ENCODE measurements at places on chromosomes 3 and 15.

GRCh38 chr3:135127946-135128470, 332.9 kb downstream of the EPHB1 start:
- no peak for DNase-seq

GRCh38 chr3:100777271-100777670, 68.0 kb downstream of the TFG start:
- no peak for DNase-seq

GRCh38 chr15:39502611-39503195, 78.2 kb upstream of the THBS1 start:
- no peak for DNase-seq

- DNase-seq = no peak
These were observed 114.5 kb upstream of the STRIT1 start for GRCh38 chr3:155407971-155408370.

- DNase-seq = peak; percentile 22
These were observed 848 bp downstream of the SYNM start for GRCh38 chr15:99105514-99106341.

- DNase-seq = no peak
These were observed 1.3 kb downstream of the ACAP2 start for GRCh38 chr3:195441476-195441991.

GRCh38 chr3:58839187-58839586, 172.6 kb upstream of the FAM3D start:
- no peak for DNase-seq

- no peak for DNase-seq
These were observed 90.0 kb upstream of the LRTM1 start for GRCh38 chr3:55017876-55018275.

DNA sequence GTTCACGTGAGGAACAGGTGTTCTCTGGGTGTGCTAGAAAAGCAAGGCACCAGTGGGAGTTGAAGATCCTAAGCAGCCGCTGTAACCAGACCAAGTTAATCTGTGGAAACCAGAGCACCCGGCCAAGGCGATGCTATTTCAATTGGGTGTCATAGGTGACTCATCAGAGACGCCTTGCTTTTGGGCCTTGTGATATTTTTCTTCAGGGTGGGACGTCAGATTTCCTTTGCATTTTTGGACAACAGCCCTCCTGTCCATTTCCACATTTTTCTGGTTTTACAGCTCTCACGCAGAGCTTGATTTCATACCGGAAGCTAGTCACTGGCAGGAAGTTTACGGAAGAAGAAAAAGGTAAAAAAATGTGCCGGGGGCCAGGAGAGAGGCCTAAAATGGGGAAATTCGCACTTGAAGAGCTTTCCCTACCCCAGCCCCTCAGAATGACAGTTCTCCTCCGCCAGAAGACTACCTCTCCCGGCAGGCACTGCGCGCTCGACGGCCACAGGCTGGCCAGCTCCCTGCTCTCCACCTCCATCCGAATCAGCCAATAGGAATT, 471 bp upstream of the KBTBD8 start:
- DNase-seq = no peak

DNA sequence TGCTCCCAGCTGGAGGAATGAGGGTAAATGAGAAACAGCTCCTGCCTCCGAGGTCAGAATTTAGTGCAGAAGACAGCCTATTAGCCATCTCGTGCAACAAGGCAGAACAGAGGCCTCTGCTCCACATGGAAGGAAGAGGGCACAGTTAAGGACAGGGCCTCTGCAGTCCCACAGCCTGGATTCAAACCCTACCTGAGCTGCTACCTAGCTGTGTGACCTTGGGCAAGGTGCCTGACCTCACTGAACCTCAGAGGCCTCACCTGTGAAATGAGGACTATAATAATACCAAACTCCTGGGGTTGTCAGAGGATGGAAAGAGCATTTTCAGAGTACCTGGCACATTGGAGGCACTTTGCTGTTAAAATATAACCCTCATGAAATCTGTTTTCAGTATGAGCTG, 285.7 kb upstream of the CTNNB1 start:
- DNase-seq = no peak

DNA sequence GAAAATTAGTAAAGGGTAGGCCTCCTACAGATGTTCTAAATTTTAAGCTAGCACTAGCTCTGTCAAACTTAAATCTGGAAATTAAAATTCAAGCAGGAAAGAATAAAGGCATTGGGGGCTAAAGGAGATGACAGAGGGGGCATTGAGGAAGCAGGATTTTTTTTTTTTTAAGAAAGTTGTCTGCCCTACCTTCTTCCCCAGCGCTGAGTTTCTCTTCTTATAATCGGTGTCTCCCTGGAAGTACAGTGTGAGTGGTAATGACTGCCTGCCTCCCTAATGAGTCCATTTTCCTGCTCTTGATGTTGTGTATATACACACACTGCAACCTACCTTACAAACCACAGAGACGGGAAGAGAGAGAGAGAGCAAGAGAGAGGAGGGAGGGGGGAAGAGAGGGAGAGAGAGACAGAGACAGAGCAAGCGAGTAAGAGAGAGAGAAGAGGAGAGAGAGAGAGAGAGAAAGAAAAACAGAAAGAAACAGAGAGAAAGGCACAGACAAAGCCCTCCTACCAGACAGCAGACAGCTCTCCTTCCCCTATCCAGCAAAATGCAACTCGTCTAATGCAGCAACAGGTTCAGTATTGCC, 47.0 kb downstream of the ZBTB20 start:
- peak; percentile 74 for DNase-seq

DNA sequence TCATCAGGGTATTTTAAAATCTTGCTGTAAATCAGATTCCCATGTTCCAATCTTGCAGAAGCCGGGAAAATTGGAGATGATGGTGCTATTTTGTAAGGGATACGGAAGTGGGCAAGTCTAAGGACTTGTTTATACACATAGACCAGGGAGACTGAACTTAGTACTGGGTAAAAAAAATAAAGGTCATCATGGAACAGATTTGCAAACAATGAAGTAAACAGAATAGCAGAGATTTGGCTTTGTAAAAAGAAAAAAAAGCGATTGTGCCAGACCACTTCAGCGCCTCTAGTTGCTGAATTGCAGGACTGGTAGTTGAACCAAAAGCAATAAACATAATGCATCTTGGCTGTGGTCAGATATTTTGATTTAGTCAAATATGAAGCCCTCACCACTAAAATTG, 229.1 kb downstream of the TP63 start:
- no peak for DNase-seq

- no peak for DNase-seq
These were observed 801.1 kb upstream of the LMCD1 start for GRCh38 chr3:7700539-7700938.

DNA sequence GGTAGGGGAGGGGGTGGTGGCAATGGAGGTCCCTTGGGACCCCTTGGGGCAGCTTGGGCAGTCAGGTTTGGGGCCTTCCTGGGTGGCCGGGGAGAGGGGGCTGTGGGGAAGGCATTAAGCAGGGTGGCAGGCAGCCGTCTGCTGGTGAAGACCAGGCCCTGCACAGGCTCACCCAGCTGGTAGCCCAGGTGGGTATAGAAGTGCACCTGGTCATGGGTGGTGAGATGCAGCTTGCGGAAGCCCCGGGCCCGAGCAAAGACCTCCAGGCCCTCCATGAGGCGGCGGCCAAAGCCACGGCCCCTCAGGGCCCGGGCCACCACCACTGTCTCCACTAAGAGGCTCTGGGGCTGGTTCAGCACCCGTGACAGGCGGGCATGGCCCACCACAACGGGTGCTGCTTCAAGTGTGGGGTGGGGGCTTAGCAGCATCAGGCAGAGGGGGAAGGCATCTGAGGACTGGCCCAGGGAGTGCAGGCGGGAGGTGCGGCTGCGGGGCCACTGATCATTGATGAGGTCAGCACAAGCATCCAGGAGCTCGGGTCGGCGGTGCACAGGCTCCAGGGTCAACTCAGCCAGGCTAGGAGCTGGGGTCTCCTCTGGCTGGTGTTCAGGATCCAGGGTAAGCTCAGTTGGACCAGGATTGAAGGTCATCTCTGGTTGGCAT, 2.4 kb downstream of the HYAL3 start:
- no peak for DNase-seq

DNA sequence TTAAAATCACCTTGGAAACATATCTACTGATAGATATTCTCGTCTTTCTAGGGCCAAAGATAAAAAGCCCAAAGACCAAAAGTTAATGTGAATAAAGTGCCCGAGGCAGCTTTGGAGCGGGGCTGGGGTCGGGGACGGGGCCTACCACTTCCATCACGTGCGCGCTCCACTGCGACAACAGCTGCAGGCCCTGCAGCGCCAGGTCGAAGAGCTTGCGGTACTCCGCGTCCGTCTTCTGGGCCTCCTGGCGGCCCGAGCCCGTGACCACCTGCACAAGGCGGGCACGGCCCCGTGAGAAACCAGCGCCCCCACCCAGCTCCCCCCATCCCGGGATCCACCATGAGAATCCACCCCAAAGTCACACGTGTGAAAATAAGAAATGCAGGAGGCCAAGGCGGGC, 52.4 kb downstream of the CYFIP1 start:
- no peak for DNase-seq

DNA sequence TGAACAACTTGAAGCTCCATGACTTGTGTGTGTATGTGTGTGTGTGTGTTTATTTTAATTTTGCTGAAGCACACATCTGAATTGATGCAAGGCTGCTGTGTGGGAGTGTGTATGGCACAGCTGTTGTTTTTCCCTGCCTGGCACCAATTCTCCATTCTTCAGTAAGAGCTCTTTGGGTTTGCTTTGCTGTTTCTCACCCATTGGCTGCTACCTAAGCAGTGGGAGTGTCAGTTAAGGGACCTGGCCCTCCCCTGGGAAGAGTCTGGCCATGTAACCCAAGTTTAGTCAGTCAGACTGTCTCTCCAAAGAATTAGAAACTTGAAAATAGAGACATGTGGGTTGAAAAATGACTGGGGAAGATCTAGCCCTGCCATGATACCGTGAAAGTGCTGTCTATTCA, 126.2 kb upstream of the SYNPR start:
- DNase-seq = no peak

DNA sequence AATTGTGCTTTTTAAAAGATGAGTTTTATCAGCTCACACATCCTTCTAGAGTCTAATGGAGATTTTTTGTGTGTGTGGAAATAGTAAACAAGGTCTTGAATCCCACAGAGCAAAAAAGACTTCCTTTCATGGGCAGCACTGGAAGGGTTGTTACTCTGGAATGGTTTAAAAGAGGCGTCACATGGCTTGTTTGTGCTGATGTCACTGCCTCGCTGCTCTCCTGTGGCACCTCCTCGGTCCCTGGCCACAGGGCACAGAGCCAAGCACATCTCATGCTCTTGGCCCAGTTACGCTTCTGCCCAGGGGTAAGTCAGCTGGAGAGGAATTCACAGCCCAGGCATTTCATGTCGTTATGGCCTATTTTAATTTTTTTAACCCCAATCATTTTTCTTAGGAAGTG, 53.2 kb downstream of the PGPEP1L start:
- DNase-seq = peak; percentile 14

DNA sequence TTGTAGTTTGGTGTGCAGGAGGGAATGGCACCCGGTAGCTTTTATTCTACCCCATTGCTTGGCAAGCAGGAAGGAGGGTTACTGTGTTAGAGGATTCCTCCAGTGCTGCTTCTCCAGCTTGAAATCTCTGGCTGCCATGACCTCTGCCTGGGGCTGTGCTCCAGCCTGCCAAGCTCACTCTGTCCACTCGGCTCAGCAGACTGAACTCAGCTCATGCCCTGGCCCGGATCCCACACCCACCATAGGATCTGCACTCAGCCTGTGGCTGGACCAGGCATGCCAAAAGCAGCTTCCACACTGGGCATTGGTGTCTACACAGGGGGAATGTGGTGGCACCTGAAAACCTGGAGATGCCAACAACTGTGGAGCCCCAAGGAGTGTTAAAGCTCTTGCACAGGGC, 26.3 kb downstream of the CLDN16 start:
- no peak for DNase-seq

DNA sequence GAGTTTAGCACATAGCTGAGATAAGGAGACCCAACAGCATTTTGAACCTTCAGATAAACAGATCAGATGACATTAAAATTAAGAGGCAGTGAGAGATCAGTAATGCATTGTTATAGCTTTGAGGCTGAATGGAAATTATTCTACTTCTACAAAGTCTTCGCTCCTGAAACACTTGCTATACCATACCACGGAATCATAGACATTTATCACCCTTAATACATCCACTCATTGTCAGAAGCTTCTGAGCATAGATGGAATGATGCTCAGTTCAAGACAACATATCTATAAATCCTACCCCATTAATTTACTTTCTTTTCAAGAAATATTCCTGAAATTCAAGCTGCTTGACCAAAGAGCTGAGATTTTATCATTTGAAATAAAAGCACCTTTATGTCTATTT, 266.7 kb downstream of the C3orf38 start:
- DNase-seq = no peak

DNA sequence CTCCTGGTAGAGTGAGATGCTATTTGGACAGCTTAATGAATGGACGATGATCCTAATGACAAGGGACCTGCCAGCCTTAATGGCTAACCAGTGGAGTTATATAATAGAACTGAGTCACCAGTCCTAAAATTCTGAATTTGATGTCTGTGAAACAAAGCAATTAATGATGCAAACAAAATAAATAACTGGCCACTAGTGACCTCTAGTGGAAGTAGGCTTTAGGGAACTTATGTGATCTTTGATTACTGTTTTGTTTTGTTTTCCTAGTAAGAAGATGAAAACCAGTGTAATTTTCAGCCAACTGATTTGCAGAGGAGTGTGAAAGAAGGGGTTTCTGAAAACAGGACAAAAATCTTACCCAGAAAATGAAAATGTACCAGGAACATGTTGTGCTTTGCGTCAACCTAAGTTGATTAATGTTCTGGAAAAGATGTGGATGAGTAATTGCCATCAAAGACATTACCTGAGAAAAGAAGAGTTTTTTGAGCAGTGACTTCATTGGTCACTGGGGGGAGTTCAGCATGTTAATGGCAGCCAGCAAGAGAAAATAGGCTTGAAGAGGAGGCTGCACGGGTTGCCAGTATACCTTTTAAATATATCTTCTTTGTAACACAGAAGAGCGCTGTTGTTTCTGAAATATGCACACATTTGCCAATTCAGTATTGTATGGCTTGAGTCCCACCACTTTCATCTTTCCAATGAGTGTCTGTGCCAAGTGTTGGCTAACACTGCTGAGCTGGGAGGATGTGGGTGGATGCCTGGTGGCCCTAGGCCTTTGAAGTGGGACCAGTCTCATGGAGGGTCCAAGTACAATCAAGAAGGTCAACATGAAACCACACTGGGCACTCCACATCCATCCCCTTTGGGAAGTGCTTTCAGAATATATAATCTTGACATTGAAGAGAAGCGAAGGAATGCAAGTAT, 9.3 kb downstream of the VEPH1 start:
- DNase-seq = peak; percentile 58

- no peak for DNase-seq
These were observed 2.5 kb downstream of the RORA start for GRCh38 chr15:61226361-61227256.

- DNase-seq = no peak
These were observed 38.8 kb downstream of the BHLHE40 start for GRCh38 chr3:5017925-5018531.

DNA sequence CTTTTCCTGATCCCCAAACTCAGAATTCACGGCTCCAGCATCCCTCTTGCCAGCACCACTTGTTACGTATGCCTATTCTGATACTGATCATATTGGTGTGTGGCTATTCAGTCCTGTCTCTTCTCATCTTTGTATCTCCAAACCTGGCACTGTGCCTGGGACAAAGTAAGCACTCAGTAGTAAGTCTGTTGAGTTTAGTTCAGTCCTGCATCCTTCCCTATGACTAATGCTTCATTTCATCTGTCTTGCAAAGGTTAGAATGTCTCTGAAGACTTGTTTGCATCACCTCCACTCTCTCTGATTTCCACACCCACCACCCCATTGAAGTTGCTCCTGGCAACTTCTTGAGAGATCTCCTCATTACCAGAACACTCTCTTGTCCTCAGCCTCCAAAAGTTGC, 80.3 kb downstream of the HMG20A start:
- no peak for DNase-seq

- DNase-seq = no peak
These were observed 1.0 kb downstream of the RFX7 start for GRCh38 chr15:56242576-56243162.

- DNase-seq = no peak
These were observed 443.2 kb upstream of the FRG2C start for GRCh38 chr3:75220932-75221331.

Measured in NCI-H1092 (cell line).